Activated CD8-positive, alpha-beta memory T cell treated with anti-CD3 and anti-CD28 coated beads, Interleukin-2, amount 50 U/mL, for 48 hours (primary cell): ENCODE measurements at places on chromosomes 4 and X.

DNA sequence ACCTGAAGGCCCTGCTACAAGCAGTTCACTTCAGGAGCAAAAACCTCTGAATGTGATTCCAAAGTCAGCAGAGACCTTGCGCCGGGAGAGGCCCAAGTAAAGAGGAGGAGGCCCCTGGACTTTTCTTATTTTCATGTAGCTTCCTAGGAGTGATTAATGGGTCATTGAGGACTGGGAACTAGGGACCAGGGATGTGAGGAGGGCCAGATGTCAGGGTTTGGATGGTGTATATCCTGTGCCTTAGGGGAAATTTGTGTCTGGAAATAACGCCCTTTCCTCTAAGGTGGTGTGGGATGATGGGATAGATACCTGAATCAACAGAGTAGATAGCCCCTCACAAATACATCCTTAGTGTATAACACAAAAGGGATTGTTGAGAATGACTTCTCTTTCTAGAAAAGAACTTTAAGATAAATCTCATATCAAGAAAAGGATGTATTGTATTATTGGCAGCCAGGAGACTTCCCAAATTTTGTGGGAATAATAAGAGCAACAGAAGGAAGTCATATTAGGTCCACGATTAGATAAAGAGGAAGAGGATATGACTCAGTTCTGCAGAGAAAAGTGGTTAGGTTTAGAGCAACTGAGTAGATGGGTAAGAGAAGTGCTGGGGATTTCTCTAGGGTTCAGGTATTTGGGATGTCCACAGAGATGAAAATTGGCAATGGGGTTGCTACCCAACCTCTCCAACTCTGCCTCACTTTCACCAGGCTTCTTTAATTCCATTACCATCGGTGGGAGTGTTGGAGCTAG lies 1.1 kb downstream of the ITGB1BP2 start:
- DNase-seq: no peak

DNA sequence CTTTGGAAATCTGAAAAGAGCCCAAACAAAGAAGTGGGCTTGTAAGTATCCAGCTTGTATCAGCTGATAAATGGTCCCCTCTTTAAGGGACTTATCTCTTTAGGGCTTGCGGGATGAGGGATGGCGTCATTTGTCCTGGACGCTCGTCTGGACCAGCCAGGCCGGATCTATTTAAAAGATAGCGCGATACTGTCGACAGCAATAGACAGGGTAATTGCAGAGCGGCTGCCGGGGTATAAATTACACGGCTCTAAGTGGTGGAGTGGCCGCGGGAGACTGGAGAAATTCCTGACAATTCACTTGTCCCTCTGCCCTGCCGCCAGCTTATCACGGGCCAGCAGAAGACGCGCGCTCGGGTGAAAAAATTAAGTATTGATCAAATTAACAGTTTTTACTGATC lies 90.7 kb downstream of the FAM53A start:
- DNase-seq: no peak

DNA sequence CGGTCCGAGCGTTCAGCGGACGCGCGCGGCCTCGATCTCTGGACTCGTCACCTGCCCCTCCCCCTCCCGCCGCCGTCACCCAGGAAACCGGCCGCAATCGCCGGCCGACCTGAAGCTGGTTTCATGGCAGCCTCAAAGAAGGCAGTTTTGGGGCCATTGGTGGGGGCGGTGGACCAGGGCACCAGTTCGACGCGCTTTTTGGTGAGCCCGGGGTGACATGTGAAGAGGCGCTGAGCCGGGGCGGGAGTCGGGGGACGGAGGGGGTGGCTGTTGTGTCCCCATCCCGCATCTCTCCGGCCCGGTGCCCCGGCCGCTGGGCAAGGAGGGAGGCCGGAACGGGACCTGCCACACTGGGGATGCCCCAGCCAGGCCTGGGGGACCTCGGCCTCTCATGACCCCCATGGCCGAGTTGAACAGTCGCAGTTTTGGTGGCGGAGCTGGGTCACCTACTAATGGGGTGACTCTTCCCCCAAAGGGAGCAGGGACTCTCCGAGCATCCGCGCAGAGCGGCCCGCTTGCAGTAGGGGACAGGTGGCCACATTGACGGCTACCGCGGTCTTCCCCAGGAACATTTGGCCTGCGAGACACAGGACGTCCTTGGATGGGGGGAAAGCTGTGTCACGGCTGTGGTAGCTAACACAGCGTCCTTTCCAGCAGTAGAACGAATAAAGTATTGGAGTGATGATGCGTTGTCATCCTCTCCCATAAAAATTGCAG lies at the start of gene GK:
TSS of gene GK (plus strand) at position 9 of the 717 bp plus-strand sequence. CDS start at position 124, 115 bp downstream.
- DNase-seq: peak; percentile 59

GRCh38 chrX:46325312-46325877 lies 219.8 kb downstream of the ZNF674 start:
- DNase-seq: peak; percentile 63

- DNase-seq: no peak
These were observed 444 bp upstream of the ARHGAP6 start for GRCh38 chrX:11666164-11666563.

DNA sequence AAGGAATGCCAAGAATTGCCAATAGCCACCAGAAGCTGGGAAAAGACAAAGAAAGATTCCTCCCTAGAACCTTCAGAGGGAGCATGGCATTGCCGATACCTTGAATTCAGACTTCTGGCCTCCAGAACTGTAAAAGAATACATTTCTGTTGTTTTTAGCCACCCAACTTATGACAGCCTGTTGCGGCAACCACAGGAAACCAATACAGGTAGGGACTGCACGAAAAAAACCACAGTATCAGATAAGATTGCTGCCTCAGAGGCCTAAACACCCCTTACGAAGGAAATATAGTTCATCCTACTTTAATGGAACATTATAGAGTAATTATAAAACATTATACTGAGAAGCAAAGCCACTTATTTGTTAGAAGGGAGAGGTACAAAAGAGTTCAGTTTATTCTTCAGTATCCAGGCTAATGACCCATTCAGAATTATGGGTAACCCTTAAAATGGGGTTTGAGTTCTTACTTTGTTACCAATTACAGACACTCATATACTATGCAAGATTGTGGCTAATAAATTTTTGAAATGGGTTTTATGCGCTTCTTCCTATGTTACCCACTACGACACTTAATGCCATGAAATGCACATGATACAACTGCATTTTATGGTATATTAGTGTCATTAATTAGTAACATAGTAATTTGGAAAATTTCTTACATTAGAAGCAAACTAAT lies 37.4 kb upstream of the SMIM10L2A start:
- DNase-seq: no peak

DNA sequence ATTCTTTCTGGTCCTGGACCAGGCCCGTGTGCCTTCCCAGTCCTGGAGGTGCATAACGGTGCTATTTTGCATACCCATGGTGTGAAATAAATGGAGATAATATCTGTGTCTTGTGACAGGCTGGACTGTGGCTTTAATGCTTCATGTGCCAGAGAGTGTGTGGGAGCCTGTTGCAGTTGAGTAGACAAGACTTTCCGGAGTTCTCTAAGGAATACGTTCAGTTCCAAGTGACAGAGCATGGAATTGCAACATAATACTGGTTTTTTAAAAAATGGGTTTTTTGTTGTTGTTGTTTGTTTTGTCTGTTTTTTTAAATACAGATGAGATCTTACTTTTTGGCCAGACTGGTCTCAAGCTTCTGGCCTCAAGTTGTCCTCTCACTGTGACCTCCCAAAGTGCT lies 74.0 kb downstream of the HPRT1 start:
- DNase-seq: no peak
